ENCODE measurements at places on chromosomes 5 and 9.

DNA sequence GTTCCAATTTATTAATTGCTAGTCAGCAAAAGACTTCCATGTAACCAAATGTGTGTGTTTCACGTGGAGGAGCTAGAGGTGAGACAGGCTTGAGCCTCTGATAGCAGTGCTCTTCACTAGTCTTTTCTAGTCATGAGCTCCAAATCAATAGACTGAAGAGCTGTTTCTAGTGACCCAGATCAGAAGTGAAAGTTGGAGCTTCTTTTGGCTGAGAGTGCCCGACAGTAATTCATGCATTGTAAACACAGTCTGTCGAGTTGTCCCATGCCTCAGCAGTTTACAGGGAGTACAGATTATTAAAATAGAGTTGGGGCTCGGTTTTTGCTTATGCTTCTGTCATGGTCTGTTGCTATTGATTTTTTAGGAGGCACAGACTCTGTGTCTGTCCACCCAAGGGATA is 793.1 kb downstream of the DTWD2 start:
- no peak for DNase-seq

DNA sequence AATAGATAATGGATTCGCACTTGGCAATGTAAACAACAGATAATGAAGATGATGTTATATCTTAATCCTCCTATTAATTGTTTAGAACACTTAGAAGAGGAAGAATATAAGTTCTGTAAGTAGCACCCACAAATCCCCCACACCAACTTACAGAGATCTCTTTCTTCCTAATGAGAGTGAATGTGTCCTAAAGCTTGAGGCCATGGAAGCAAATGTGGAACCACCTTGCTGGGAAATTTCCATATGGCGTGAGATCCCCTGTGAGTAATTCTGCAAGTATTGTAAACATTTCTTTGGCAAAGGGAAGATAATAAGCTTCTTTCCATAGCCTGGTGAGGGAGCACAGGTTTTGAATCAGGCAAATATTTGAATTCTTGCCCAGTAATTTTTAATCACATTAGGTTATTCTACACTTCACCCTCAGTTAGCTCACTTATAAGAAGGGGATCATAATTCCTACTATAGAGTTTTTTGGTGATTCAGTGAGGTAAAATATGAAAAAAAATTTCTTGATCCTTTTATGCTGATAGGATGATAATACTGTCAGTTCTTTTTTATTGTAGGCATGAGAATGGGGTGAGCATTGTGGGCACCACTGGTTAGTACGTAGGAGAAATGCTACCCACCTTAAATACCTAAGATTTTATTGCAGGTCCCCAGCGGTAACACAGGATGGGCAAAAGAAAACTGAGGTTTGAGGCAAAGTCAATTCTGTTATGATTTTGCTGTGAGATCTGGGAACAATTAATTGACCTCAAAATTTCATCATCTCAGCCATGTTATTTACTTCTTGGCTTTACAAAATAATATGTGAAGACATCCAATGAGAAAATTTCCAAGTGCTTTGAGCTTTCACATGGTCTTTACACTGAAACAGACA is 574.8 kb downstream of the PSAT1 start:
- peak; percentile 50 for DNase-seq

DNA sequence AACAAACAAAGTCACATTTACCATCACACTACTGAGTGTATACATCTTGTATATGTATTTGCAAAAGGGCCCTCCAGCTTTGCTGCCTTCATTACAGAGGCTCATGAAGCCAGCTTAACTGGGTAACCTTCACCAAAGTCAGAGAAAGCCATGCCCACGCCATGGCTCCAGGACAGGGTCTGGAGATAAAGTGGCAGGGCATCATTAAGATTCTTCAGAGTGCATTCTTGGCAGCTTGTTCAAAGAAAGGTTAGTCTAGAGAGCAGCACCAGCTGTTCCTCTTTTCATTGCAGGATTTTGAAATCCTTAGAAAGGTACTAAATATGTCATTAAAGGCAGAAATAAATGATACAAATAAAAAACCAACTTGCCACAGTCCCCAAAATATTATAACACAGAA is 333.2 kb downstream of the NDUFS4 start:
- no peak for DNase-seq

DNA sequence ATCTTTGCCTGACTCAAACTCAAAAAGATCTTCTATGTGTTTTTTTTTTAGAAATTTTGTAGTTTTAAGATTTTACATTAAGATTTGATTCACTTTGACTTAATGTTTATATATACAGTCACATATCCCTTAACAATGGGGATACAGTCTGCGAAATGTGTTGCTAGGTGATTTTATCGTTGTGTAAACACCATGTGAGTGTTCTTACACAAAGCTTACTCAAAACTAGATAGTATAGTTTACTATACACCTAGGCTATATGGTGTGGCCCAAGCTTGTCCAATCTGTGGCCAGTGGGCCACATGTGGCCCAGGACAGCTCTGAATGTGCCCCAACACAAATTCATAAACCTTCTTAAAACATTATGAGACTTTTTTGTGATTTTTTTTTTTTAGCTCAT is 131.9 kb downstream of the CWC27 start:
- DNase-seq: no peak

- no peak for DNase-seq
These were observed 405.4 kb downstream of the ZSWIM6 start for GRCh38 chr5:61737301-61737963.

All from AG08396 (cell line).